ENCODE measurements at places on chromosomes 7 and 10. TPM values are rescaled to one million over a fixed set of nuclear protein-coding genes. Genes with fewer than 3 reads are reported as not detected.
A peak's percentile ranks its signal among the peaks of the same experiment; 100 is the strongest.

Gene TEX36
- total RNA-seq = not detected

- H3K27ac ChIP-seq = no peak overlapping the region
- peak; percentile 40 for DNase-seq
- H3K36me3 ChIP-seq = no peaks in the 10 kb centered on the region
- H3K4me1 ChIP-seq = no peaks in the 10 kb centered on the region
- H3K4me3 ChIP-seq = no peak overlapping the region
These were observed 144.0 kb downstream of the PLPP4 start for GRCh38 chr10:120600871-120601649.

Gene LRRC61
- not detected for total RNA-seq

DNA sequence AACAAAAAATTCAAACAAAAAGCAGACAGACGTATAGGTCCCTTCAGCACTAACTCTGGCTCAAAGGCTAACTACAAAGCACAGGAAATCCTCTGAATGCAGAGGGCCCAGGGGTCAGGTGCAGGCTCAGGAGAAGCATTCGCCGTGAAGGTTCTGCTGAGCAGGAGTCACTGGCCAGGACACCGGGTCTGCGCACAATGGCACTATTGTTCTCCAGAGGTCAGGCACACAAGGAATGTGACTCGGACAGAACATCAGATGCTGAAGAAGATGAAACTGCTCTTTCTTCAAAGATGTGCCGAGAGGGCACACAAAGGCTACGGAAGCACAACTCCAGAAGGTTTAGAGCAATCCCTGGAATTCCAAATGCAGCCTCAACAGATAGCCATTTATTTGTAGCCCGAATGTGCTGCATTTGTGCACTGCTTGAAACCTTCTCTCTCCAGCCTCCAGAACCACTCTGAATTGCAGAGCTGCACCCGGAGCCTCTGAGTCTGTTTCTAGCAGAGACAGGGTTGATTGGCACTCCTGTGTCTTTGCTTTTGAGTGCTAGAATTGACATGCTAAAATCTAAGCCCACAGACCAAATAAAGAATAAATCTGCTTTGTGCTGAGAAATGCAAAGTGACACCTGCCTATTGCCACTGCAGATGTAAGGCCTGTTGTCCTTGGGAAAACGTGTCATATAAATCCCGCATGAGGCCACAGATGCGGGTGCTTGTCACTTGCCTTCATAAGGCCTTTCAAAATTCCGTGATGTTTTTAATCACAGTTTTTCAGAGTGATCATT is 85.4 kb upstream of the AFAP1L2 start:
- peaks cover 5% of the 10 kb centered on the region for H3K27me3 ChIP-seq
- H3K36me3 ChIP-seq = no peaks in the 10 kb centered on the region
- no peak overlapping the region for H3K4me3 ChIP-seq
- H3K4me1 ChIP-seq = no peaks in the 10 kb centered on the region
- no peak for DNase-seq

DNA sequence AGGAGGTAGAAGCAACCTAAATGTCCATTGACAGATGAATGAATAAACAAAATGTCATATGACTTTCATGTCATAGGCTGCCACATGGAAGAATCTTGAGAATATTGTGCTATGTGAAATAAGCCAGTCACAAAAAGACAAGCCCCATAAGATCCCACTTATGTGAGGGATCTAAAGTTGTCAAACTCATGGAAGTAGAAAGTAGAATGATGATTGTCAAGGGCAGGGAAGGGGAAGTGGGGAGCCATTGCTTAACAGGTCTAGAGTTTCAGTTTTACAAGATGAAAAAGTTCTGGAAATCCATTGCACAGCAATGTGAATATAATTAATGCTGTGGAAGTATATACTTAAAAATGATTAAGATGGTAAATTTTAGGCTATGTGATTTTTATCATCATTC is 229.3 kb upstream of the KMT2E start:
- no peak overlapping the region for H3K27ac ChIP-seq
- no peaks in the 10 kb centered on the region for H3K36me3 ChIP-seq
- no peaks in the 10 kb centered on the region for H3K4me1 ChIP-seq
- H3K27me3 ChIP-seq = no peaks in the 10 kb centered on the region
- DNase-seq = no peak

DNA sequence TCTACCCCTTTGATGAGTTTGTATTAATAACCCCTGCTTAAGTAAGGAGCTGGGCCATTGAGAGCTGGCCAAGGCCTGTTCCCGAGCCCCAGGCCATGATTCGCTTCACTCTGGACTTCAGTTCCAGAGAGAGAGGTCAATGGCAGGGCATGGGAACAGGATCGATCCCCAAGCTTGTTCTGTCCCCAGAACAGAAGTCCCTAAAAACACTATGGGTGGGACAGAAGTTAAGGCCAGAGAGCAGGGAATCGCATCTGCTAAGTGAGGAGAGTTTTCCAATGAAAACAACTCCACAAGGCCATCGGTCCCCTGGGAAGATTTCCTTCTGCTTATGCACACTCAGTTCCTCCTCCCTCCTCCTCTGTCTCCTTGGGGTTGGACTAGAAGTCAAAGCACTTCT is 159.6 kb downstream of the LSM5 start:
- H3K4me3 ChIP-seq = no peak overlapping the region
- H3K4me1 ChIP-seq = no peaks in the 10 kb centered on the region
- no peak overlapping the region for H3K27ac ChIP-seq
- no peaks in the 10 kb centered on the region for H3K27me3 ChIP-seq
- no peaks in the 10 kb centered on the region for H3K36me3 ChIP-seq

GRCh38 chr10:112875476-112876267 is 74.4 kb upstream of the TCF7L2 start:
- DNase-seq = peak; percentile 75
- no peaks in the 10 kb centered on the region for H3K27me3 ChIP-seq
- H3K36me3 ChIP-seq = no peaks in the 10 kb centered on the region
- H3K4me1 ChIP-seq = peaks cover 8% of the 10 kb centered on the region
- H3K27ac ChIP-seq = no peak overlapping the region

DNA sequence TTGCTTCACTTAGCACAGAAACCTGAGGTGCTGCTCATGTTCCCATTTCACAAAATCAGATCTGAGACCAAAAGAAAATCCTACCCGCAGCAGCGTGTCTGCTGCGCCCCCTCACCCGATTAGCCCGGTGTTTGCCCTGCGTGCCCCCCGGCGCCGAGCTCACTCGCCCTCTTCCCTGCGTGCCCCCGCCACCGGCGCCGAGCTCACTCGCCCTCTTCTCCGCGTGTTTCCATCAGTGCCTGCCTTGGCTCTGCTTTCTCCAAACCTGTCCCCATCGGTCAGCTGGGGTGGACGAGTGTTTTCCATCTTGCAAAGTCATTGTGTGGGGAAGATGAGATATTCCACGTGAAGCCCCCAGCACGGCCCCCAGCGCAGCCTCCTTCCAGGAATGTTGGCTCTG is 225.3 kb upstream of the PITRM1 start:
- H3K27me3 ChIP-seq = no peaks in the 10 kb centered on the region
- DNase-seq = no peak
- H3K27ac ChIP-seq = no peak overlapping the region

GRCh38 chr10:4246881-4247358 is 461.9 kb upstream of the KLF6 start:
- H3K27ac ChIP-seq = peak overlapping the region; percentile 94
- no peaks in the 10 kb centered on the region for H3K27me3 ChIP-seq
- peak overlapping the region; percentile 31 for H3K4me3 ChIP-seq
- H3K36me3 ChIP-seq = no peaks in the 10 kb centered on the region
- peaks cover 59% of the 10 kb centered on the region for H3K4me1 ChIP-seq

- H3K4me1 ChIP-seq = peaks cover 14% of the 10 kb centered on the region
- H3K4me3 ChIP-seq = no peak overlapping the region
- no peak overlapping the region for H3K27ac ChIP-seq
- H3K27me3 ChIP-seq = no peaks in the 10 kb centered on the region
- H3K36me3 ChIP-seq = no peaks in the 10 kb centered on the region
- peak; percentile 46 for DNase-seq
These were observed 1340.9 kb downstream of the XPNPEP1 start for GRCh38 chr10:108582387-108582786.

DNA sequence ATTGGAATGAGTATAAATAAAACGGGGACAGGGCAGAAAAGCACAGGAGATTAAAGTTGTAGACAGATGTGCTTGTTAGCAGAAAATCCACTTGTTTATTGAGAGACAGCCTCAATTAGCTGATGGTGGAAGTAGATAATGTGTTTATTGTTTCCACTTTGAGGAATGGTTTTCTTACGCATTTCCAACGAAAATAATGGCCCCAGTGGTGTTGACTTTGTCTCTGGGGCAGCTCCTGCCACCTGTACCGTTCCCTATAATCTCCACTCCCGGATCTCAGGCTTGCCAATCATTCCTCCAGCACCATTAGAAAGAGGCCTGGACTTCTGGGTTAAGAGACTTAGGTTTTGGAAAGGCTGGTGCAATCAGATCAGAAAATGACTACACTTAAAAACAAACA is 638.7 kb downstream of the PARD3 start:
- DNase-seq = no peak
- no peak overlapping the region for H3K4me3 ChIP-seq
- peaks cover 17% of the 10 kb centered on the region for H3K4me1 ChIP-seq
- H3K27ac ChIP-seq = no peak overlapping the region

Gene SH2D4B
- total RNA-seq = not detected

DNA sequence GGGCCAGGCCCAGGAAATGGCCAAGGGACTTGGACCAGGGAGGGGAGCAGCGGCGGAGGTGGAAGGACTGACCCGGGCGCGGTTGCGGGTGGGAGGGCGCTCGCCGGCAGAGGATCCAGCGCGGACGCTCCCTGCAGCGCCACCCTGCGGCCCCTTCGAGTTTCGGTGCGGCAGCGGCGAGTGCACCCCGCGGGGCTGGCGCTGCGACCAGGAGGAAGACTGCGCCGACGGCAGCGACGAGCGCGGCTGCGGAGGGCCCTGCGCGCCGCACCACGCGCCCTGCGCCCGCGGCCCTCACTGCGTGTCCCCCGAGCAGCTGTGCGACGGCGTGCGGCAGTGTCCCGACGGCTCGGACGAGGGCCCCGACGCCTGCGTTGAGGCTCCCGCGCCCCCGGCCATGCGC is 16.8 kb upstream of the ZNF467 start:
- peak; percentile 53 for DNase-seq
- no peaks in the 10 kb centered on the region for H3K4me1 ChIP-seq
- no peak overlapping the region for H3K4me3 ChIP-seq
- H3K36me3 ChIP-seq = no peaks in the 10 kb centered on the region
- H3K27me3 ChIP-seq = peaks cover 46% of the 10 kb centered on the region

- H3K4me3 ChIP-seq = no peak overlapping the region
- H3K4me1 ChIP-seq = peaks cover 9% of the 10 kb centered on the region
- DNase-seq = no peak
- H3K27ac ChIP-seq = no peak overlapping the region
- H3K36me3 ChIP-seq = no peaks in the 10 kb centered on the region
These were observed 428.4 kb downstream of the GFRA1 start for GRCh38 chr10:115844591-115844990.

DNA sequence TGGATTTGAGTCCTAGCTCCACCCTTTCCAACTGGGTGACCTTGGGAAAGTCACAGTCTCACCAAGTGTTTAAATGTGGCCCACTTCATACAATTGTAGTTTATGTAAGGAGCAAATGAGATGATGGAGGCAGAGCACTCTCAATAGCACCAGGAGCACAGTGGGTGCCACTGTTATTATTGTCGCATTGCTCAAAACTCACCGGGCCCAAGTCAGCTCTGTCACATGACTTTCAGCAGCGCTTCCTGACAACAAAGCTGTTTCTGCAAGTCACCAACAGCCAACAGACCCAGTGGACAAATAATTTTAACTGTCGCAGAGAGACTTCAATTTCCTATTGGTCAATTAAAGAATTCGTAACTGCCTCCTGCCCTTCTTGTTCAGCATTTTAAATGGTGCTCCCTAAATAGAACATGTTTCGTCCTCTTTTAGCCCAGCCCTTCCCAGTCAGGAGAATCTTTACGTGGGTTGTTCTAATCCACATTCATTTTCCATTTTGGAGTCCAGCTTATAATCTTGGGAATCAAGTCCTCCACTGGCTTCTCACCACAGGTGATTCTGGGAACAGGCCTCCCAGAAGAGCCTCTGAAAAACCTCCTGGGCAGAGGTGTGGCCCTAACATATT is 415.6 kb upstream of the NPVF start:
- no peaks in the 10 kb centered on the region for H3K36me3 ChIP-seq
- no peak overlapping the region for H3K27ac ChIP-seq
- H3K4me3 ChIP-seq = no peak overlapping the region
- no peak for DNase-seq
- no peaks in the 10 kb centered on the region for H3K4me1 ChIP-seq

DNA sequence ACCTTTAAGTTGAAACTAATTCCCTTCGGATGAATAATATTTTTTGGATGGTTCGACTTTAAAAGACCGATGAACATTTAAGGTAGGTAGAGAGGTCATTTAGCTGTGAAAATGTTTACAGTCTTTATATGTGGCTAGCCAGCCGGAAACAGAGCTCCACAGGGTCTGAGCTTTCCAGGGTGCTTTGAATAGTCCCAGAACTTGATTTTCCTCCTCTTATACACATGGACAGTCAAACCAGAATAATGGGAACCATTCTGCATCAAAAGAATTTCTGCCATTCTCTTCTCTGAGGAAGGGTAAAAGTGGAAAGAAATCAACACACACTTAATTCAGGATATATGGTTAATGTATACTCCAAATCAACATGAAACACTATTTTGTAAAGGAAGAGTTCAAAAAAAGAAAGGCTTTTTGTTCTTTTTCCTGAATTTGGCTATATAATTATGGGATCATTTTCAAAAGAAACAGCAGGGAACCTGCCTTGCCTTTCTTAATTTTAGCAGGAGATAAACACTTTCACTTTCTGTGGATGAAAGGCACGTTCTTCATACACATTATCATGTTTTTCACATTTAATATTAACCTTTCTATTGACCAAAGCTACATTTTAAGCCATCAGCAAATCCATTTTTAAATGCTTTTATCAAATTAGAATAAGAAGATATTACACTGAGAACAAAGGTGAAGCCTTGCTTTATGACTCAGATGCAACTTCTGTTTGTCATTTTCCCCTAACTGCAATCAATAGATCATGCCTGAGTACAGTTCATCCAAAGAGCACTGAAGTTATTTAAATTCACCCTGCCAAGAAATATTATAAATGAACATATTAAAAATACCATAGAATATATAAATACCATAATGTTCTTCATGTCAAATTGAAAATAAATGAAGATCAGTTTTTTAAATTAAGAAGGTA is 307.3 kb downstream of the THSD7A start:
- no peak for DNase-seq
- no peaks in the 10 kb centered on the region for H3K4me1 ChIP-seq
- H3K27ac ChIP-seq = no peak overlapping the region

- no peaks in the 10 kb centered on the region for H3K4me1 ChIP-seq
- H3K27ac ChIP-seq = no peak overlapping the region
- peak; percentile 77 for DNase-seq
These were observed 2.2 kb downstream of the CYP17A1 start for GRCh38 chr10:102835007-102835482.

GRCh38 chr10:11145495-11145855 is 127.8 kb downstream of the CELF2 start:
- H3K27me3 ChIP-seq = no peaks in the 10 kb centered on the region
- no peaks in the 10 kb centered on the region for H3K36me3 ChIP-seq
- no peak for DNase-seq
- H3K27ac ChIP-seq = no peak overlapping the region
- no peak overlapping the region for H3K4me3 ChIP-seq
- H3K4me1 ChIP-seq = no peaks in the 10 kb centered on the region

GRCh38 chr7:70588191-70588921 is 543.6 kb upstream of the GALNT17 start:
- no peaks in the 10 kb centered on the region for H3K27me3 ChIP-seq
- 0 out of 2 replicates have a peak, but pooled peaks cover 8% of the 10 kb centered on the region for H3K4me1 ChIP-seq
- DNase-seq = no peak
- no peak overlapping the region for H3K4me3 ChIP-seq
- no peaks in the 10 kb centered on the region for H3K36me3 ChIP-seq

- no peaks in the 10 kb centered on the region for H3K36me3 ChIP-seq
- H3K4me1 ChIP-seq = no peaks in the 10 kb centered on the region
- no peaks in the 10 kb centered on the region for H3K27me3 ChIP-seq
These were observed at the start of gene DNAJC12 for GRCh38 chr10:67837541-67838314. Gene DNAJC12 (minus strand): TSS chr10:67838188. CDS start chr10:67838011, 177 bp downstream.

Gene OGDHL
- 0.51 TPM for total RNA-seq
